ENCODE measurements at places on chromosomes 13 and 19. TPM values are rescaled to one million over a fixed set of nuclear protein-coding genes. Genes with fewer than 3 reads are reported as not detected.

Gene TRPC4
- total RNA-seq, result 0.09 TPM

Gene PSG2
- not detected for total RNA-seq

Gene ATXN8OS
- total RNA-seq, result not detected

Gene CGB5
- not detected for total RNA-seq

Gene OR4F17
- not detected for total RNA-seq

Gene TDRD12
- 0.32 TPM for total RNA-seq

Gene PCDH9
- 1.0 TPM for total RNA-seq

Gene ZNF573
- total RNA-seq, result 4.8 TPM

Gene SYNGR4
- total RNA-seq, result not detected

Gene ZNF541
- not detected for total RNA-seq

Gene CYP2S1
- 3.3 TPM for total RNA-seq

Gene MIER2
- total RNA-seq, result 9.5 TPM

Gene NKPD1
- total RNA-seq, result 0.52 TPM

Gene NXNL1
- not detected for total RNA-seq

Gene CCDC122
- total RNA-seq, result 2.1 TPM

Gene WDR87
- total RNA-seq, result not detected

Gene COMP
- 1.3 TPM for total RNA-seq

Gene KLC3
- total RNA-seq, result not detected

Gene SERPINE3
- total RNA-seq, result not detected

Gene FOSB
- total RNA-seq, result 0.79 TPM

Gene TTYH1
- total RNA-seq, result under 0.01 TPM

Gene ELANE
- total RNA-seq, result 0.69 TPM

Gene TEX101
- total RNA-seq, result not detected

Gene EDNRB
- 62.6 TPM for total RNA-seq

Gene KLK1
- total RNA-seq, result not detected

Gene ZNF254
- total RNA-seq, result 7.6 TPM

Gene ZNF780B
- total RNA-seq, result 13.7 TPM

Gene KCTD15
- 38.6 TPM for total RNA-seq

Gene FRY
- 9.2 TPM for total RNA-seq

Gene POU2F2
- total RNA-seq, result not detected

Gene FPR1
- not detected for total RNA-seq

Gene TUBB4A
- not detected for total RNA-seq

Gene RFPL4AL1
- not detected for total RNA-seq

Gene C5AR1
- total RNA-seq, result 0.16 TPM

Gene WDR62
- 0.52 TPM for total RNA-seq

Gene ADM5
- 0.47 TPM for total RNA-seq

Gene ZNF8
- total RNA-seq, result 2.2 TPM

Data from bronchial smooth muscle cell (primary cell).